Hepatic stellate cell (primary cell): ENCODE measurements at places on chromosomes 3 and 15.

DNA sequence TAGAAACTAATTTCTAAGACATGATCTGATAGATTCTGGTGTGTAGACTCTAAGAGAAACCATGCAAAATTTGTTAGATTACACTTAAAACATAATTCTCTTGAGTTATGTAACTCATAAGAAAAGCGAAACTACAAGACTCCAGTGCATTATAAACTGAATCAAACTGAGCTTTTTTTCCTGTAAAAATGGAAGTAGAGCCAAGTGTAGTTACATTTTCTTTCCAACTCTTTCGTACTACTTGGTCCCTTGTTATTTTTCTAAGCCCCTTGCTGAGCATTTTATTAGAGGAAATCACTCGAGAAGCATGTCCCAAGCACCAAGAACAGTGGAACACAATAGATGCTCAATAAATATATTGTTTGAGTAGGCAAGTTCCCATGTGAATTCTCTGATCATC is 130.2 kb downstream of the GADL1 start:
- no peak for DNase-seq

DNA sequence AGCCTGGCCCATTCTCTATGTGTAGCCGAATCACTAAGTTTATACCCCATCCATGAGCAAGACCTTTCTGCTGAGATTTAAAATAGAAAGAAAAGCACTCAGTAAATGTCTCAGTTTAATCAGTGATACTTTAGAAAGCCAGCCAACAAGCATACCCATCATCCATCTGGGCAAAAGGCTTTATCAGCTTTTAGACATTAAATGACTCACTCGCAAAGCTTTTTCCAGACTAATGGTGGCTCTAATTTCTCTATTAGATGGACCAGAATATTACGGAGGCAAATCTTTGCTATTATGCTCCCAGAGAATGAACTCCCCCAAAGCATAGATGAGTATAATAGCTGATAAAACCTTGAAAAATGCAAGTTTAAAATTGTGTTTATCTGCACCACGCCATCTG is 727.8 kb downstream of the GBE1 start:
- no peak for DNase-seq

- peak; percentile 34 for DNase-seq
Measured at GRCh38 chr3:5226783-5227182, 39.3 kb downstream of the EDEM1 start.

DNA sequence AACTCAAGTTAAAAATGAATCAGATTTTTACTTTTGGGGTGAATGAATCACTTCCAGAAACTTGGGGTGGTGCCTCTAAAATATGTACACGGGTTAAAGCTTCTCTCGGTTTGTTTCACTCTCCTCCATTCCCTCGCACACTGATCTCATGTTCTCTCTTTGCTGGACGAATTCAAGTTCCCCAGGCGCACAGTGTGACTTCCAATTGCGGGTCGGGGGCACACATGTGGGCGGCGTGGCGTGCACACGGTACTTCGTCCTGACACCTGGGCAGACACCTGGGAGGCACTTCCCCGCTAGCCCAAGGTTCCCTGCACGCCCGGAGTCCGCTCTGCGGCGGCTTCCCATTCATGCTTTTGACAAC is 692 bp downstream of the SCAANT1 start:
- peak; percentile 31 for DNase-seq

GRCh38 chr3:176623468-176624150 is 573.7 kb downstream of the TBL1XR1 start:
- no peak for DNase-seq

- no peak for DNase-seq
Measured at GRCh38 chr3:172239218-172239790, 199.9 kb downstream of the FNDC3B start.
